Frontal cortex (tissue), 4 donors: ENCODE measurements at places on chromosomes 13 and 19. TPM values are rescaled to one million over a fixed set of nuclear protein-coding genes. Genes with fewer than 3 reads are reported as not detected.

MYO1F gene
- total RNA-seq: 1.6 TPM

PRSS57 gene
- total RNA-seq: not detected

DNA sequence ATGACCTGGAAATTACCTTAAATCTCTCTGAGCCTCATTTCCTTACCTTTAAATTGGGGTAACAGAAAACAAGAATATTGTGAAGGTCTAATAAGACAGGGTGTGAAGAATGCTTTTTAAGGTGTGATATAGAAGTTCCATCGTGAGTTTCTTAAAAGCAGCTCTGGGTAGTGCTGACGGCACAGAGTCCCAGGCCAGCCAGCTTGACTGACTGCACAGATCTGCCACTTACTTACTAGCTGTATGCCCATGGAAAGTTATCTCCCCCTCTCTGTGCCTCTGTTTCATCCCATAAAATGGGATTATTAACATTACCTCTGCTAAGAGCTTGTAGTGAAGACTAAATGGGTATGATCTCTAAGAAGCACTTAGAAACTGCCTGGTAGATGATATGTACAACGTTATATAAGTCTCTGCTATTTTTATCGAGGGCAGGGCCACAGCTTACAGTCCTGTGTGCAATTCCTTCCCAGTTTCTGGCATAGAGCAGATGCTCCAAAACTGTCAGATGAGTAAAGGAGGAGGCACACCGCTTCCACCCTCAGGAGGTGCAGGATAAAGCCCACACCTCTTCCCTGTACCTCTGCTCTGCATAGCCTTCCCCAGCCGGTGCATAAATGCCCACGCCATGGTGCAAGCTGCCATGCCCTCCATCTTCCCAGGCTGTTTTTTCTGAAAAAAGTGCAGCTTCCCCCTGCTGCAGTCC is 99.6 kb downstream of the MBNL2 start:
- DNase-seq: no peak

DNA sequence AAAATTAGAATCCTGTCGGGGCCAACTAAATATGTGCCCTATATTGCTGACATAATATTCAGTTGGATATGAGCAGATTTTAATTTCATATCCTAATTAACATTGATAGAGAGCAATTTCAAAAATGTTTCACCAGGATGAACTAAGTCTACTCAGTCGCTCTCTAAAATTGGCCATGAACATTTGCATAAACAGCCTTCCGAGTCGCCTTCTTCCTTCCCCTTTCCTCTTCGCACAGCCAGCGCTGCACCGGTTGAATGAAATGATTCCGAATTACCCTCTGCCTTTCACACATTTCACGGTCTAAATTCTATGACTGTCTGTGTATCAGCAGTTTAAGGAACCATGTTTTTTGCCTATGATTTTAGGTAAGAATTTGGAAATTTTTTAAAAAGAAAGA is 413.7 kb downstream of the LIG4 start:
- DNase-seq: no peak

DNA sequence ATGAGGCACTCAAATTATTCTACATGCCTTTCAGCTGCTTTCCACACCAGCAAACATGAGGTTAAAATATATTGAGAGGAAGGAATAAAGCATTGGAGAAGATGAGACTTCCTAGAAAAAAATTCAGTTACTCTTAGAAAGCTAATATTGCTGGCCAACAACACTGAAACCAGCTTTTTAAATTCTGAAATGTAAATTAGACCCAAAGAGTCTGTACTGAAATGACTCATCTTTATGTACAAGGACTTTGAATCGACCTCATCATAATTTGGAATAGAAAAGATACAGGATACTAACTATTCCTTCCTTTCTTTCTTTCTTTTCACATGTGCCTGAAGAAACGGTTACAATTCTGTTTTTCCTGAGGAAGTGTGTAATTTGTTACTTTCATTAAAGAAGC is 6.5 kb upstream of the HSPH1 start:
- no peak for DNase-seq

GRCh38 chr19:16836115-16837034 is 7.2 kb downstream of the SIN3B start:
- no peak for DNase-seq

GRCh38 chr13:50594276-50595051 is 249.0 kb downstream of the DLEU7 start:
- no peak for DNase-seq

GRCh38 chr13:113086031-113086750 is 19.4 kb upstream of the F7 start:
- DNase-seq: no peak

PTPRH gene
- total RNA-seq: 0.41 TPM

GRCh38 chr13:40653527-40654318 is 12.7 kb downstream of the FOXO1 start:
- no peak for DNase-seq

ZNF154 gene
- total RNA-seq: 33.0 TPM

PODNL1 gene
- total RNA-seq: 0.41 TPM

FXYD7 gene
- 10.6 TPM for total RNA-seq

DNA sequence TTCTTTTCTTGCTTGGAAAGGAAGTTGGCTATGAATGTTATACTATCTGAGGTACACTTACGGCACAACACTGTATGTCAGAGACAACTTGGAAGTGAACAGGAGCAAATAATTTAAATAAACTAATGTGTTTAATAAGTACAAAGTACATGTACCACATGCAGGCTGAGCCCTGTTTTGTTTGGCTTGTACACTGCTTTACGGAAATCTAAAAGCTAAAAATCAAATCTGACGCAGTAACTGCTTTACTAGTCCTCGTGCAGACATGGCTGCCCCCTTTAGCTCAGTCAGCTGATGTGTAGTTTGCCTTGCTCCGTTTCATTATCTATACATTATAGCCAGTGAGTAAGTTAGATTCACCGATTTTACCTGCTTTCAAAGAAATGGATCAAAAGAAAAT is 36.5 kb downstream of the TDRD3 start:
- DNase-seq: no peak

DNA sequence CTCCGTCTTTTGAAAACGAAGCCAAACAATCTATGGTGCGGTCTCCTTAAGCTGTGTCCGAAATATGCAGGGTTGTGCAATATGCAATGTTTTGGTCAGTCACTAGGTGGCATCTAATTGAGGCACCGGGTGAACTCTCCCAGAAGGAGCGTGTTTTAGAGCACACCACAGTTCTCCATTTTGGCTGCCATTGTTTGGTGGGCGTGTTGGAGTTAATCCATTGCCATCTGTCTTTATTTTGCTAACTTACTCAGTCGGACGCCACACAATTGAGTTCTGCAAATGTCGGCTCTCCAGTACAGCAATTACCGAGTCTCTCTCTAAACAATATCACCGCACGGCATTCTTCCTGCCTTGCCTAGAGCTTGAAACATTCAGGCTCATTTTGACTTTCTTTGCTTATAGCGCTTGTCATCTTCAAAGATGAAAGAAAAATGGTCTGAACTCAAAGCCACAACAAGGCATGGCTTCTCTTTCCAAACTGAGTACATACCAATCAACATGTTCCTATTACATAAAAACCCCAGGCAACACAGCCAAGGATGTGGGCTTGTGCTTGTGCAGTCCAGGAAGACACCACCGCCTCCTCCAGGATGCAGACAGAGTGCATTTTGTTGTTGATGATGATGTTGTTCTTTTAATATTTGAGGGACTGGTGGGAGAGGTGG is 182.0 kb upstream of the SERP2 start:
- no peak for DNase-seq

DNA sequence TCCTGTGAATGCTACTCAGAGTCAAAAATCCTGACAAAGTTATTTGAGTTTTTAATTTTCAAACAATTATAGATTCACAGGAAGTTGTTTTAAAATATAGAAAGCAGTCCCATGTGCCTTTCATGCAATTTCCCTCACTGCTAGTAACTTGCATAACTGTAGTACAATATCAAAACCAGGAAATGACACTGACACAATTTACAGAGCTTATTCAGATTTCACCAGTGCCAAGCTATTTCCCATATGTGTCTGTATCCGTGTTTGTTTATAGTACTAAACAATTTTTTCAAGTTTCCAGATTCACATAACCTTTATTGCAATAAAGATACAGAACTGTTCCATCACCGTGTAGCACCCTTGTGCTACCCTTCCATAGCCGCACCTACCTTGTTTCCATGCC is 934.6 kb downstream of the PCDH17 start:
- no peak for DNase-seq

SLC39A3 gene
- total RNA-seq: 24.9 TPM

DNA sequence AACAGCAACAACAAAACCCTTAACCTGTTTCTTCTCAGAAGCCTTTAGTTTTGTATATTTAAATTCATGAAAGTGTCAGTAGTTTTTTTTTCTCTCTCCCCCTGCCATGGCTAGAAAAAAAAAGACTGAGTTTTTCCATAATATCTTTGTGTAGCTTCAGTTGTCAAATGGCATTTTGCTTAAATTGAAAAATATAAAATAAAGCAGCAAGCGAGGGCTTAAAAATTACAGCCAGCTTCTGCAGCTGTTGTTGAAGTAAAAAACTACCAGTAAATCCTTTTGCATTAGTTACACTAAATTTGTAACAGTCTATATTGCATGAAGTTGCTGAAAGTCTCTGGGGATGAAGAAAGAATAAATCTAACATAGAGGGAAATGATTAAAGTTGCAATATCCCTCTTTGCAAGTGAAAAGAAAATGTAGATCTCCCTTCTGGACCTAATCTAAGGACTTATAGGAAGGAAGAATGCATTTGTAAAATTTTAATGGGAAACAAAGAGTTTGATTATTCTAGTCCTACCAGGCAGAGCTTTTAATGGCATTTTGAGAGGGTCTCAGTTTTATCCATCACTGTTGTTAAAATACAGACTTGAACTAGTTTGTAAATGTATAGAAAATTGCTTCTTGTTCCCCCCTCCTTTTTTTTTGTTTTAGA is 215.7 kb downstream of the ATP8A2 start:
- no peak for DNase-seq

DNA sequence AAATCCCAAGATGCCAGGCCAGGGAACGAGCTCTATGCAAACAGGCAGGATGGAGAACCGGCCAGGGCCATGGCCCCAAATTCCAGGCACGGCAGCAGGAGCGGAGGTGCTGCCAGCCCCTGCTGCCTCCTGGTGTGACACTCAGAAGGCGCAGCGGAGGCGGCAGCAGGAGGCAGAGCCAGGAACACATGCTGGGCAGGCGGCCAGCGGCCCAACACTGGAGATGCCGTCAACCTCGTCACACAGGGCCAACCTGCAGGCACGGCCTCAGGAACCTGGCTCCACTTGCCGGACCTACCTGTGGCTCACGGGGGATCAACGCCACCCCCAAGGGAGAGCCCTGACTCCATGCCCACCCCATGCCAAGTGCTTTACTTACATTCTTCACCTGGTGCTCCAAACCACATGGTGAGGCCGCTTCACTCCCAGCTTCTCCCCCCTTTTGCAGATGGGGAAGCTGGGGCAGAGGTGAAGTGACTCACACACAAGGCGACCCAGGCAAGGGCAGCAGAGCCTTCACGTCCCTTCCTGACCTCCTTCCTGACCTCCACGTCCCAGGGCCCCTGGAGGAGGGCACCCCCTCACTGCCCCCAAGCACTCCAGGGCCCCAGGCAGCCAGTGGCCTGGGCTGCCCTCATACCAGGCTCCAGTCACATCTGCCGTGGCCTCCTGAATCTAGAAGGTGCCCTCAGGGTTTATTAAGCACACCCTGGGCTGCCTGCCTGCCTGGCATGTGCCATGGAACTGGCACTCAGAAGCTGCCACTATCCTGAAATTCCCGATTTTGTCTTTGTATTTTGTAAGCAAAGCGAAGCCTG is 43.5 kb downstream of the GGACT start:
- DNase-seq: no peak

DNA sequence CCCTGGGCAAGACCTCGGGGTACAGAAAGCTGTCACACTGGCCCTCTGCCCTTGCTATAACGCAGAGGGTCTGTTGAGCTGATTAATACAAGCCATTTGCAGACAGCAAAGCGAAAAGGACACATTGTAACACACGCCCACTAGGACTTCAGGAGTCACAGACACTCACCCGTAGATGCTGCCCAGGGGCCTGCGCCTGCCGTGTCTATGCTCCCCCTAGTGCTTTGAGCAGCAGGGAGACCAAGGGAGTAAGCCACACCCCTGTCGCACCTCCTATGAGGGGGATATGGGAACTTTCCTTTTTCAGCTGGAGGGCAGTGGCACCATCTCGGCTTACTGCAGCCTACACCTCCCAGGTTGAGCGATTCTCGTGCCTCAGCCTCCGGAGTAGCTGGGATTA is 1930.2 kb downstream of the OLFM4 start:
- no peak for DNase-seq

OR7G1 gene
- total RNA-seq: not detected

CD33 gene
- total RNA-seq: 0.41 TPM

DNA sequence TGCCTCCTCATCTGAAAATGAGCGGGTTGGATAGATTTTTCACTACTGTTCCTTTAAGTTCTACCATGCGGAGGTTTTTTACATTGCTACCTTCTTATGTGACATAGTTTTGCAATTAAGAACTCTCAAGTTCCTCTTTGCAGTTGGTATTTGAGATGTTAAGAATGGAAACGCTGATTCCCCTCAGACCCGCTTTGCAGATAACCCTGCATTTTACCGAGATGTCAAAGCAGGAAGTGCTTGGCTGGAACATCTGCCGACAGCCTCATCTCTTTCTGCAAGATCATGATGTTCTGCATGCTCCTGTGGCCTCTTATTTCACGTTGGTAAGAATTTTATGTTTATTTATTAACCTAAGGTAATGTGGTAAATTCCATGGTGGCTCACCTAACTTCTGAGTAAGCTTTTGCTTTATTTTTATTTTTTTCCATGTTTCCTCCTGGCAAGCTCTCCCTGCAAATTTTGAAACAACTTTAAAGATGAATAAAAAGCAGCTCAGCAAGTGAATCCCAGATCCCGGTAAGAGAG is 22.5 kb downstream of the PABPC3 start:
- no peak for DNase-seq
